CD14-positive monocyte (primary cell): ENCODE measurements at places on chromosomes 3 and 15.

DNA sequence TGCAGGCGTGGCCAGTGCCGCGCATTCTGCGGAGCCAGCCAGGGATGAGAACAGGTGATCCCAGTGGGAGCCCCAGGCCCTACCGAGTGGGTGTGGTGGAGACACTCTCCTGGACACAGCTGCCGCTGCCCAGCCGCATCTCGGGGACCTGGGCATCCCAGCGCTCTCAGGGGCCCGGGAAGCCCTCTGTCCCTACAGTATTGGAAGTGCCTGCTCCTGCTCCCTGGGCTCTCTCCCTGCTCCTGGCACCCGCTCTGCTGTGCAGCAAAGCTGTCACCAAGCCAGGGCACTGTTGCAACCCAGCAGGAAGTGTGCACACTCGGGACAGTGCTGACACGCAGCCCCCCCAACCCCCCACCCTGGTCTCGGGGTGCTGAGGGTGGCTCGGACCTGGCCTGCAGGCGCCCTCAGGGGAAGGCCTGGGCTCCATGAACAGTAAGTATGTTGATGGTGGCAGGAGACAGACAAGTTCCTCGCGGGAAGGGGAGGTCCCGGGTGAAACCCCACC, 1177.4 kb upstream of the GBE1 start:
- no peak for DNase-seq

DNA sequence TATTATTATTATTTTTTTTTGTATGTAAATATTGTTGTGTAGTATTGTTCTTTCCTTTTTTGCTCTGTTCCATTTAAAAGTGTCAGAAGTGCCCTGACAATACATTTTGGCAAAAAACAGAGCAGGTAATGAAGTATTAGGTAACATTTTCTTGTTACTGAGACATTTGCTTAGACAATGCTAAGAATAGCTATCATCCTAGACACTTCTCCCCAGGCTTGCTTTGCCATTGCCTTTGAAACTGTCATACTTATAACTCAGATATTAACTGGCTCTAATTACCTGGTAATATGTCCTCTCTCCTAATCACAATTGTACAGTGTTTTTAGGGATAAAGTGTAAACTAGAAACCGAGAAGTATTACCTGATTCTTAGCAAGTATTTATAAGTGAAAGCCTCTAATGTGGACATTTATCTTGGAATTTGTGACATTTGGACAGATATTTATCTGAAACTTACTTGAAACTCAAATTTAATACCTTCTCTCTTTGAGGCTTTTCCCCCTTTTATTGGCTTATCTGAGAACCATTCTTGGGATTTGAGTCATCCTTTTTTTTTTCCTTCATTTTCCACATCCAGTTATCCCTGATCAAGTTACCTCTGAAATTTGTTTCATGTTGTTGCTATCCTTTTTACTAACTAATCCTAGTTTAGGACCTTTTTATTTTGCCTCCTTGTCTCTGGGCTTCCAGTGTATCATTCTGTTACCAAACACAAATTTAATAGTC, 13.1 kb downstream of the ARIH1 start:
- no peak for DNase-seq

DNA sequence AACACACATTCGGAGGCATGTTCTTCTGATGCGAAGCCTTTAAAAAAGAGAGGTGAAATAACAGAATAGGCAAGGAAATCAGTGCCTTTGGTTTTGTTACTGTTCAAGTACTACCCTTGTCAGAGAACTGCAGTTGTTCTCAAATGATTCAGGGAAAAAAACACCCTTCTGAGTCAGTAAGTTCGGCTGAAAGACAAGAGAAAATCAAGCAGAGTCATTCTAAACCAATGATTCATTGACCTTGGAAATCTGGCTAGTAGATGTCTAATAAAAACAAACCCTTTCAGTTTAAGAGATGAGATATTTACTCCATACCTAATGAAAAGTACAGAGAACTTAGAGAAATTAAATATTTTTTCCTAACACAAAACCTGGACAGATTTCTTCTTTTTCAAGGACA, 72.7 kb upstream of the ABI3BP start:
- no peak for DNase-seq

DNA sequence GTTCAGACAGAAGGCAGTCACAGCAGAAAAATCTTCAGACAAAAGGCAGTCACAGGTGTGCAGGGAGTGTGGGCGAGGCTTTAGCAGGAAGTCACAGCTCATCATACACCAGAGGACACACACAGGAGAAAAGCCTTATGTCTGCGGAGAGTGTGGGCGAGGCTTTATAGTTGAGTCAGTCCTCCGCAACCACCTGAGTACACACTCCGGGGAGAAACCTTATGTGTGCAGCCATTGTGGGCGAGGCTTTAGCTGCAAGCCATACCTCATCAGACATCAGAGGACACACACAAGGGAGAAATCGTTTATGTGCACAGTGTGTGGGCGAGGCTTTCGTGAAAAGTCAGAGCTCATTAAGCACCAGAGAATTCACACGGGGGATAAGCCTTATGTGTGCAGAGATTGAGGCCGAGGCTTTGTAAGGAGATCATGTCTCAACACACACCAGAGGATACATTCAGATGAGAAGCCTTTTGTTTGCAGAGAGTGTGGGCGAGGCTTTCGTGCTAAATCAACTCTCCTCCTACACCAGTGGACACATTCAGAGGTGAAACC, 27.6 kb downstream of the ZNF589 start:
- no peak for DNase-seq

GRCh38 chr15:89794627-89795241, 18.6 kb downstream of the MESP2 start:
- DNase-seq = no peak

- DNase-seq = no peak
Measured at GRCh38 chr3:64228110-64228509, 2.8 kb upstream of the PRICKLE2 start.

GRCh38 chr3:39191111-39191510, 1.3 kb downstream of the XIRP1 start:
- no peak for DNase-seq

DNA sequence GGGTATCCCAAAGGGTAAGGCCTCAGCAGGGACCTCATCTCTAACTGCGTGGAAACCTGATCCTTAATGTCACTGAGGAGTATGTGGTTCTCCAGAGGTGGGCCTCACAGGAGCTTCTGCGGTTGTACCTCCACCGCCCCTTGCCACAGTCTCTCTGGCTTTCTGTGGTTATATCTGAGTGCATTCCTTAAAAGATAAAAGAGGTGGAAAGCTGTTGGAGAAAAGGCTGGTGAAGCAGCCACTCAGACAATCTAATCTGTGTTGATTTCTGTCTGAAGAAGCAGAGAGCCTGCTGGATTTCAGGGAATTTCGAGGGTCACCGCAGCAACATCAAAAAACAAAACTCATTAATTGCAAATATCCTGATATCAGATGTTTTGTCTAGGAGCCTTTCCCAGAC, 51.4 kb downstream of the SEMA6D start:
- no peak for DNase-seq

GRCh38 chr3:160065786-160066185, 77.2 kb downstream of the IL12A start:
- no peak for DNase-seq

- DNase-seq = no peak
Measured at GRCh38 chr3:127658234-127658633, 14.5 kb upstream of the ABTB1 start.

DNA sequence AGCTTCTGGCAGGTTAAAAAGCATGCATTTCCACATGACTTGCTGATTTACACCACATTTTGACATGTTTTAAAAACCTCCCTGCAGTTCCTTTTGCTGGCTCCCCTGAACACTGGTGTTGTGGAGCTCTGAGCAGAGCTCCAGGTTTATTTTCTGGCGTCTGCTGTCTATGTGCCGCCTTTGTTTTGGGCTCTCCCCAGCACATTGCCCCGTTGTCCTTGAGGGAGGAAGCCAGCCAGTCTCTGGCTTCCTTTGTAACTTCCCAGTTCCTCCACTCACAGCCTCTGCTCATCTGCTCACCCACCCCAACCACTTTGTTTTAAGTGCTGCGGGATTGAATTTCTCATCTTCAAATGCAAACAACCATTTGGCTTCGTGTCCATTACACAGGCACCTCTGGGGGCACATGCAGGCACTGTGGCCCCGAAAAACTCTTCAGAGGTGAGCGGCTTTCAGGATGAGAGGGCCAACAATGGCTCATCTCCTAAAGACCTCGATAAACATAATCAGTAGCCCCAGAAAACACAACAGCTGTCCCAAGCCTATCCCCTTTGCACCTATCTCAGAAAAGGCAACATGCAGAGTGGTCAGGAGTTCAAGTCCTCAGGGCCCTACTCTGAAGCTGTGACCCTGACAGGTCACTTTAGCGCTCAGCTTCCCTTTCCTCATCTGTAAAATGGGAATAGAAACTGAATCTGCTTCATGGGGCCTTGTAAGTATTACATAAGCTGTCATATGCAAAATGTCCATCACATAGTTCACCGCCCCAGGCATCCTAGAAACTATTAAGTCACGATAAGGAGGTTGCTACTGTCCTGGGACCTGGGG, 1.3 kb upstream of the MEF2A start:
- peak; percentile 69 for DNase-seq

- no peak for DNase-seq
Measured at GRCh38 chr3:112002096-112002971, 3.6 kb downstream of the TAGLN3 start.

GRCh38 chr15:60932051-60932915, 296.8 kb downstream of the RORA start:
- DNase-seq = peak; percentile 31

- DNase-seq = no peak
Measured at GRCh38 chr3:156516284-156516683, 38.6 kb downstream of the SSR3 start.

DNA sequence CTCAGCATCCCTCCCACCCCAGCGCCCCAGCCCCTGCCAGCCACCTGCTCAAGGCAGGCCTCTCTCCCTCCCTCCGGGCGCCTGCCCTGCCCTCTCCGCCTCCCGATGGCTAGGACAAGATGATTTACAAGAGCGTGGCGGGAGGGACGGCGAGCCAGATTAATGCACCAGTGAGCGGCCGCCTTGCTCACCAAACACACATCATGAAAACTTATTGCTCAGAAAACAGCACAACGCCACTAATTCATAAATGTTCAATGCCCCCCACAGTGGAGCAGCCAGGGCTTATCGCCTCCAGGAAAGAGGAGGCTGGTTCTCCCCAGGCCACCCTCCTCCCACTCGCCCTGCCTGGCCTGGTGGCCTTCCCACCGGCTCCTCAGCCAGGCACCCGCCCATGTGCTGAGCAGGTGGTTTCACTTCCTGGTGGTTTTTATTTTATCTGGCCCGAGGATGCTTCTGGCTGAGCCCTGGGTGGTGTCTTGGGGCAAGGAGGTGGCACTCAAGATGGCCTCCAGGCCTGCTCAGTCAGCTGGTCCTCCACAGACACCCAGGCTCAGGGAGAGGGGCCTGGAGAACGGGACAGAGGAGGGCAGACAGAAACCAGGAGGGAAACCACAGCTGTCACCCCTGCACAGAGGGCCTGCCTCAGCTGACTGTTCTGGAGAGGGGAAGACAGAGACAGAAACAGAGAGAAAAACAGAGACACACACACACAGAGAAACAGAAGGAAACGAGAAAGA, 284.9 kb downstream of the UACA start:
- DNase-seq = peak; percentile 74

GRCh38 chr3:52650439-52650838, 35.3 kb downstream of the PBRM1 start:
- DNase-seq = no peak

DNA sequence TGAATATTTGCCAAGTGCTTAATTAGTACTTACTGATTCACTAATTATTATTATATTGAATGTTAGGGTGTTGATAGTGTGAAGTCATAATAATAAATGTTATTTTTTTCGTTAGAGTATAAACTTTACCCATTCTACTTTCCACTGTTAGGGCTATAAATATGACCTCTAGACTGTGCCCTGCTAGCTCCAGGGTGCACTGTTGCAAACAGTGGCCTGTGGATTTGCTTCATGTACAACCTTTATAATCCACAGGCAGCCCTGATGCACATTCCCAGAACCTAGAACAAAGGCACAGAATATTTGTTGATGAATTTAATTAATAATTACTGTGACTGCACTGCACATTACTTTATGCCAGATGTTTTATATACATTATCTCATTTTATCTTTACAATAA, 28.8 kb upstream of the LEKR1 start:
- no peak for DNase-seq

DNA sequence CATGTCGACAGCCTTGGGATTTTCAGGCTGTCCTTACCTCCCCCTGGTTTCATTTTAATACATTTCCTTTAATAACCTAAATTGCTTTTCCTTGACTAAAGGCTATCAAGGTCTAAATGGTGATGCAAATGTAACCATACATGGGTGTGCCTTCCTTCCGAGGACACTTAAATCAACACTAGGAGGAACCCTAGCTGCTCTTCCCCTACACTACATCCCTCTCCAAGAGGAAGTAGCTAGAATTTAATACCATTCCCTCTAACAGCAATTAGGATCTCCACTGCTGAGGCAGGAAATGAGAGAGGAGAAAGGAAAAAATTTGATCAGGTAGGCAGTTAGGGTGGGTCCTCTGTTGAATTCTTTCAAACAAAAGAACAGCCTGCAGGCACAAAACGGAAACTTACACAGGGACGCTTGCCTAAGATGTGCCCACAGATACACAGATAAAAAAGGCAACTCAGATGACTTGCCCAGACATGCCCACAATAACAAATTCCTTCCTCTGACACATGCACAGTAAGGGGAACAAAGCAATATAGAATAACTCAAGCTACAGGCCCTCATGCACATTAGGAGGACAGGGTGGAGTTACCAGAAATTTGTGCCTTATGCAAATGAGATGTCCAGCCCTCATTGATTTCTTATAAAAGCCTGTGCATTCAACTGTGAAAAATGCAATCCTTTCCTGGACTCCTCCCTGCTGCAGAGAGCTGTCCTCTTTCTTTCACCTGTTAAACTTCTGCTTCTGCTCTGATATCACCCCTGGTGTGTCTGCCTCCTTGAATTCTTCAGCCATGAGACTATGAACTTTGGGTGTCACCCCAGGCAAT, 1024.4 kb upstream of the CADM2 start:
- DNase-seq = no peak

DNA sequence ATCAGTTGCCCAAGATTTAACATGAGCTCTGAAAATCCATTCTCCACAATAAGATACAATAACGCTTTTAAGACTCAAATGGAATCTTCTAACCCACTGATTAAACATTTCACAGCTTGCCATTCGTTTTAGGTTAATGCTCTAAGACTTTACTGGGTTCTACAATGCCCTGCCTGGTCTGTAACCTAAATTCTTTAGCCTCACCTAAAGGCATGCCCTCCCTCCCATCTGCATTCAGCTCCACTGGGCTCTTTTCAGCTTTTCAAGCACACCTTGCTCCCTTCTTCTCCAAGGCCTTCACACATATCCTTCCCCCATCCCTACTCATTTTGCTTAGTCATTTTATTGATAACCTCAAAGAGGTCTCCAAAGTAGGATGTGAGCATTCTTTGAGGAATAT, 290.9 kb downstream of the LSAMP start:
- DNase-seq = no peak
